SK-MEL-5 (cell line): ENCODE measurements at places on chromosomes 4 and X.

- DNase-seq, result no peak
These were observed 695 bp downstream of the SHROOM3 start for GRCh38 chr4:76435528-76436319.

DNA sequence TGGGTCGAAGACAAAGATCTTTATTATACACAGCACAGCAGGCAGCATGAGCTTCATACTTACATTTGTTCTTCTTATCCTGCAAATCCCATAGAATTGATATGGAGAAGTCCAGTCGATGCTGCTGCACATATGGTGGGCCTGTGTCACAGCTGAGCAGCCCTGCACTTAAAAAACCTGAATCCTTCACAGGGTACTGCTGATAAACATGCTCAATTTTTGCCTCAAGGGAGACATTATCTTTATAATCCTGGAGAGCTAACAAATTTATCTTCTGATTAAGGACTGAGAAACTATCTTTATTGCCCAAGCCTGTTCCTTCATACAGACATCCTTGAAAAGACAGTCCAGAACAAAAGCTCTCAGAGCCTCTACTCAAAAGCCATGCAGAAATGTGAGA is 434.4 kb upstream of the FAM47C start:
- no peak for DNase-seq

DNA sequence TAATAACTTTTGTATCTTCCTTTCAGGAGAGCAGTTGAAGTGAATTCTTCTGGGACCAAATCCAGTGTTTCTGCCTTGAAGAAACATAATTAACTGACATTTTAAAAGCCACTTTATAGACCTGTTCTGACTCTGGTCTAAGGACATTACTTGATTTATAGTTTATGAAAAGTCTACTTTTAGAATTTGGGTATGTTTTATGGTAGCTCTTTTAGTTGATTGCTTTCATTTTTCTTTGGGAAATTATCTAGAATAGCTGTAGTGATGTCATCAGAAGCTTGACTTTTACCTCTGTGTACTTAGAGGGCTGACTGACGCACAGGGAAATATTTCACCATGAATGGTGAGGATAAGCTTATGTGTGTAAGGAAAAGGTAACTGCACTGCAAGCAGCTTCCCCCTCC is 131.8 kb upstream of the LIMCH1 start:
- no peak for DNase-seq

DNA sequence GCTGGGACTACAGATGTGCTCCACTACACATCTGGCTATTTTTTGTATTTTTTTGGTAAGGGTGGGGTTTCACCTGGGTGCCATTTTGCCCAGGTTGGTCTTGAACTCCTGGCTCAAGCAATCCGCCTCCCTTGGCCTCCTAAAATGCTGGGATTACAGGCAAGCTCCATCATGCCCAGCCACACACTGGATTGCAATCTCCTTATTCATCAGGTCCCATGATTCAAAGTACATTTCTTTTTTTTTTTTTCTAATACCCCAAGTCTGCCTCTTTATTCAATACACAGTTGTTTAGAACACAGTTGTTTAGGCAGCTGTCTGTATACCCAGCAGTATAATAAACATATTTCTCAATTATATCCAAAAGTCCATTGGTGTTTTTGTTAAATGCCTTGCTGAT is 130.3 kb upstream of the ARSJ start:
- DNase-seq, result no peak

DNA sequence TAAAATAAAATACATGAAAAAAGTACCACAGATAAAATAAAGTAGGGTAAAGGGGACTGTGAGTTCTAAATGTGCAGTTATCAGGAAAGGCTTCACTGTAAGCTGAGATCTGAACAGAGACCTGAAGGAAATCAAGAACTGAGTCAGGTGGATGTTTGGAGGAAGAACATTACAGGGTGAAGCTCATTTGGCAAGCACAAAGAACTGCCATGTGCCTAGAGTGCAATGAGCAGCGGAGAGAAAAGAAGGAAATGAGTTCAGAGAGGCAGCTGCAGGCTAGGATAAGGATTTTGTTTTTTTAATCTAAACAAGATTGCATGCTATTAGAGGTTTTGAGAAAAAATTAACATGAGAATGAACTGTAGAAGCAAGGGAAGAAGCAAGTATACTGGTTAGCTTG is 373.1 kb downstream of the STPG2 start:
- DNase-seq, result no peak

GRCh38 chr4:47315346-47315745 is 148.2 kb downstream of the COMMD8 start:
- DNase-seq, result no peak

DNA sequence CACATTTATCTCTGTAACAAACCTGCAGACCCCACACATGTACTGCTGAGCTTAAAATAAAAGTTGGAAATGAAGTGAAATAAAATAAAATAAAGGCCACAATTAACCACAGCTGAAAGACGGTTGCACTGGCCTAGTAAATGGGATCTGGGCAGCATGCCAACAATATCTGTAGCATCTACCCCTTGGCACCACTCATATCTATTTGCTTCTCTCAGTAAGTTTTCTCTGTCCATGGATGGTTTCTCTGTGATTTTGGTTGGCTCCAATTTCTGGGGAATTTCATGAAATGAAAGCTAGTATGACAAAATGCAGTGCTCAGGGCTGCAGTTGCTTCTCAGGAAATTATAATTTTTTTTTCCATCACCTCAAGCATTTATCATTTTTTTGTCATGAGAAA is 172.0 kb upstream of the IL15 start:
- DNase-seq, result no peak

GRCh38 chrX:54087661-54088060 is 43.4 kb upstream of the PHF8 start:
- DNase-seq, result no peak

DNA sequence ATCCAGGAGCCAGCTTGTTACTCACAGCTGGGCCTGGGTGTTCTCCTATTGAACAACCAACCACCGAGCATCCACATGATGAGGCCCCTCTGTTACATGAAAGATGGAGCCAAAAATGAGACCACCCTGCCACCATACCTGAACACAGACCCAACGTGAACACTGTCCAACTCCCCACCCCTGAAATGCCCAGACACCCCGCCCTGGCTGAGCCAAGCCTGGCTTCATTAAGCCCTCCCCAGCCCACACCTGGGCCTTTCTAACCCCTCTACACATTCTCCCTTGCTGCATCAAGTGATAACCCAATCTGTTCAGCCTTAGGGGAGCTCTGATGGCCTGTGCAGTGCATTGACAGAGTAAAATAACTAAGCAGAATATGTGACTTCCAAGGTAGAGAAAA is 80.7 kb downstream of the EVC start:
- DNase-seq, result no peak

- DNase-seq, result no peak
These were observed 265.4 kb downstream of the BMPR1B start for GRCh38 chr4:95023110-95023509.

DNA sequence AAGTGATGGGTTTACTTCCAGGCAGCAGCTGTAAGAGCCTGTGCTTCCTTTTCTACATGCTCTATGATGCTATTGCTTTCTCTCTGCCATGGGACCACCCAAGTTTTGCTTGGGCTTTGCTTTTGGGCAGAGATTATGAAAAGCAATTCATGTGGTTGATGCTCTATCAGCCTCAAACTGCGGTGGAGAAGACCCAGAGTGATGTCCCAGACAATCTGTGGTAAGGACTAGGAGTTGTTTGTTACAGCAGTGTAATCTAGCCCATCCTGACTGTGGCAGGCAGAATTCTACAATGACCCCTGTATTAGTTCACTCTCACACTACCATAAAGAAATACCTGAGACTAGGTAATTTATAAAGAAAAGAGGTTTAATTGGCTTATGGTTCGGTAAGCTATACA is 9.2 kb upstream of the CYTL1 start:
- DNase-seq, result no peak

GRCh38 chr4:108209489-108209888 is 40.8 kb upstream of the LEF1 start:
- DNase-seq, result no peak

DNA sequence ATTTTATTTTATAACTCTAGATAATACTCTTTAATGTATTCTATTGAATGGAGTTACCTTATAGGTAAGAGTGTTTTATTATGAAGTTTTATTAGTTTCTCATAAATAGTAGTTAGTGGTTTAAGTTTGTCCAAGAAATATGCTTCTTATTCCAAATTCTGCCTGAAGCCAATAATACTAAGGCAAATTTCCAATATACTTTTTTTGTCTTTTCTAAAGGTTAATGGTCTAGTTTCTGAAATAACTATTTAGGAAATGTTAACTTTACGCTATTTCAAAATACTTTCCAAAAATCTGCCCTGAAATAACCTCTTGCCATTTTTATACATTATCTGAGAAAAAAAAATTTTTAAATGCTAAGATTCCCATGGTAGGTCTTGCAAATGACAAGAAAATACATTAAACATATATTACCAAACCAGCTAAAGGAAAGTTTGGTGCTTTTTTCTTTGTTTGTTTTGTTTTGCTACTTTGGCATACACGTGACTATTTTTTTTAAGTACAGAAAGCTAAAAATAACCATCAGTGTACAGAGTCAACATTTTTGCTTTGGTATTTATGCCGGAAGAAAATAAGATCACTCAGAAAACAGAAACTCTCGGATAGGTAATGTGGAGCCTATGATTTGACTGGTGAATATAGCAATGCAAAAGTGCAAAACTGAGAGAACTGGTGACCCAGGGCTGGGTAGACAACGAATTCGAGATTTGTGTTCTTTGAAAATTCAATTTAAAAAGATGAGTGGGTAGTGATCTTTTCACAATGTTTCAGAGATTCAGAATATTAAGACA is 29.8 kb downstream of the PCDH18 start:
- no peak for DNase-seq

GRCh38 chr4:110636680-110637407 is 14.0 kb upstream of the PITX2 start:
- no peak for DNase-seq

DNA sequence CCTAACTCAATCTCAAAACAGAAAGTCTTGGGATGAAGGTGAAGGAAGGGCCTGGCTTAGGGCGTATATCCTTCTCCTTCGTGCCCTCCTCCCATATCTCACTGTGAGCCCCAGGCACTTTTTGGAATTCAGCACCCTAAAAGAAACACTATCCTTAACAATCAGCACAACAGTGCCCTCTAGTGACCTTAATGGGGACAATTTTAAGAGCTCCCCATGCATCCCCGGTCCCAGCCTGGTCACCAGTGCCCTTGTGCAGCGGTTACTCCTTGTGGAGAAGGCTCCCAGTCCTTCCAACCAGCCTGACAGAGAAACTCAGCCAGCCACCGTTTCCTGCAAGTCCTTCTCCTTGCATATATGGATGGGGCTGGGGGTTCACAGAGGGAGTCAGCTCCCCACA is 4.2 kb downstream of the PAK3 start:
- peak; percentile 56 for DNase-seq

DNA sequence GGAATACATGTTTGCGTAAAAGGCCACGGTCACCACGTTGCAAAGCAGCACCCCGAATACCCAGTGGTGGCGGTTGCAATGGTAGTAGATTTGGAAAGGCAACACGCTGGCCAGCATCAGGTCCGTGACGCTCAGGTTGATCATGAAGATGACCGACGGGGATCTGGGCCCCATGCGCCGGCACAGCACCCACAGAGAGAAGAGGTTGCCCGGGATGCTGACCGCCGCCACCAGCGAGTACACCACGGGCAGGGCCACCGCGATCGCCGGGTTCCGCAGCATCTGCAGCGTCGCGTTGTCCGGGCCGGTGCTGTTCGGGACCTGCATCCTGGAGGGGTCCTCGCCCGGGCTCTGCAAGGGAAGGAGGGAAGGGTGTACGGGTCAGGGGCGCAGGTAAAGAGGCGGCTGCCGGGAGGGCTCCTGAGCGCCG is 13.5 kb upstream of the ASMTL start:
- DNase-seq, result no peak

DNA sequence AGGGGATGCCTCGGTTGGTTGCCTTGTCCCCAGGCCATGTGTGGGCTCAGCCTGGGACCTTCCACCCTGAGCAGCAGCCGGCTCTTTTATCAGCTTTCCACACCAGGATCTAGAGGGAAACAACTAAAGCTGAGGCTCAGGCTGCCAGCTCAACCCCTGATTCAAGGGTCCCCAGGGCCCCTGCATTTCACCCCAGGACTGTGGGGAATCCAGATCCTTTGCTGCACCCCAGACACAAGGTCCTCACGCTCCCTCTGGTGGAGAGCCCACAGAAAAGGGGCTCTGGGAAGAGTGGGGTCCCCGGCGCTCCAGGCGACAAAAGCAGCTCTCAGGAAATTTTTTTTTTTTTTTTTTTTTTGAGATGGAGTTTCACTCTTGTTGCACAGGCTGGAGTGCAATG is 64.3 kb downstream of the ZFYVE28 start:
- no peak for DNase-seq

GRCh38 chrX:10254739-10255138 is 98.0 kb downstream of the CLCN4 start:
- DNase-seq, result peak; percentile 34

DNA sequence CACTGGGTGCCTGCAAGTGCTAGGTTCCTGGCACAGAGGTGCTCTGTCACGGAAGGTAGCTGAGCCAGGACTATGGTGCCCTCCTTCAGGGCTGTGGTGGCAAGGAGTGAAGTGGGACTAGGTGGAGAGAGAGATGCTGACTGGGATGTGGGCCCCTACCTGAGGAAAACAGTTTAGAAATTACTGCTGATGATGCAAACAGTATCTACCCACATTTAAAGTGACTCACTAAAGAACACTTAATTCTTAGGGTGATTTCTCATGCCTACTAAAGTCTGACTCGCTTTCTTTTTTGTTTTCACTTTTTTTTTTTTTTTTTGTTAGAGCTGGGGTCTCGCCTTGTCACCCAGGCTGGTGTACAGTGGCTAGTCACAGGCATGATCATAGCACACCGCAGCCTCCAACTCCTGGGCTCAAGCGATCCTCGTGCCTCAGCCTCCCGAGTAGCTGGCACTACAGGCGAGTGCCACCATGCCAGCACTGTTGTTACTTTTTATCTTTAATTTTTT is 3.1 kb downstream of the ZNF185 start:
- no peak for DNase-seq

- peak; percentile 61 for DNase-seq
These were observed 172.7 kb upstream of the TBC1D9 start for GRCh38 chr4:140928880-140929279.

- peak; percentile 83 for DNase-seq
These were observed 8.7 kb upstream of the PPP3CA start for GRCh38 chr4:101355767-101356702.

DNA sequence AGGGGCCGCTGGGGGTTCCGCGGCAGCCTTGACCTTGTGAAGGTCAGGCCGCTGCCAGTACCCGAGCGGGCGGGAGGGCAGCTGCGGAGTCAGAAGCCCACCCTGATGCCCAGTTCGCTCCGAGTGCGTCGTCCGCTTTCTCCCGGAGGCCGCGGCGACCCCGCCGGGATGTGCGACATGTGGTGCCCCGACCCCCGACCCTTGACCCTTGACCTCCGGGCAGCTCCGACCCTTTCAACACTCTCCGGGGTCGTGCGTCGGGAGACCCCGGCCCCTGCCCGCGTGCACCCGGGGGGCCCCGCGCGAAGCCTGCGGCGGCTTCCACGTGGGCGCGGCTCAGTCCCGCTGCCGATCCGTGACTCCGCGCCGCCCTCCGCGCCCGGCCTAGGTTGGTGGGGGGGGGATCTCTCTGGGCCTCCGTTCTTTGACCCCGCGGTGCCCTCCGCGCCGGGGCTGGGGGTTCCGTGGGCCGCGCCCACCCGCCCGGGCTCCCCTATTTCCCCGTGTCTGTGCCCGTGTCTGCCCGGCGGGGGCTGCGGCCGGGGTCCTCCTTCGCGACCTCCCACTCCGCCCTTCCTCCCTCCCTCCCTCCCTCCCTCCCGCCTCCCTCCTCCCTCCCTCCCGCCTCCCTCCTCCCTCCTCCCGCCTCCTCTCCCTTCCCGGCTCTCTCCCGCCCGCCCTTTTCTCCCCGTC is 609 bp upstream of the SLC25A6 start:
- DNase-seq, result peak; percentile 59
